ENCODE measurements at places on chromosomes 7 and 10. TPM values are rescaled to one million over a fixed set of nuclear protein-coding genes. Genes with fewer than 3 reads are reported as not detected.

- DNase-seq: no peak
These were observed 31.2 kb downstream of the SPOCK2 start for GRCh38 chr10:72056932-72057751.

GRCh38 chr10:48273741-48274140 lies 755 bp downstream of the FRMPD2 start:
- DNase-seq: no peak

DNA sequence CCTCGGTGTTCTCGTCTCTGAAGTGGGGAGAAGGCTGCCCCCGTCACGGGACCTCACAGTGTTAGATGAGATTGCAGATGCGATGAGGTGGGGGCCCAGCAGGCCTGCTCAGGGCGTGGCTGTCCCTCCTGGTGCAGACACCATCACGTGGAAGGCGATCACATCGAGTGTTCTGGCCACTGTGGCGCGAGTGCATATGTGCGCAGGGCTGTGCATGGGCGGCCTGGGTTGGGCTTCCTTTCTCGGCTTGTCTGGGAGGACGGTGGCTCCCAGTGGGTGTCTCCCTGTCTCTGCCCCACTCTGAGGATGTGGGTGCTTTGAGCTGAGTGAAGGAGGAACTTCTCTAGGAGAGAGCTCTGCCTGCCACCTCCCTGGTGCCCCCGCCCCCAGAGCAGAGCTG lies 83.1 kb downstream of the LHPP start:
- DNase-seq: no peak

Gene SRI
- total RNA-seq: 193 TPM

Gene DLX6
- total RNA-seq: not detected
